ENCODE measurements at places on chromosomes 2 and 18.

GRCh38 chr2:12828980-12829379 is 112.2 kb downstream of the TRIB2 start:
- no peak for DNase-seq

DNA sequence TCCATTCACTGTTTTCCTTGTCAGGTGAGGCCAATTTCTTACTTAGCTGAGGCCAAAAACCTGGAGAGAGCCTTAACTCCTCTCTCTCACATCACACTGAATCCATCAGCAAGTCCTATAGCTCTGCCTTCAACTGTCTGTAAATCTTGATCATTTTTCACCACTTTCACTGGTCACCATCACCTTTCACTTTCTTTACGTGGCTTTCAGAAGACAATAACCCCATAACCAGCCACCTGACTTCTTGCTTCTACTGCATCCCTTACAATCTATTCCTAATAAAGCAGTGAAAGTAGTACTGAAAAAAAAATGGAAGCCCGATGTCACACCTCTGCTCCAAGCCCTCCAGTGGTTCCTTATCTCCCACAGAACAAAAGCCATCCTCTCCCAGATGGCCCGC is 7.7 kb downstream of the LOXL3 start:
- DNase-seq, result no peak

- no peak for DNase-seq
Measured at GRCh38 chr2:52897511-52898044, 870.0 kb upstream of the CHAC2 start.

- no peak for DNase-seq
Measured at GRCh38 chr18:41630232-41630886, 324.7 kb upstream of the PIK3C3 start.

- peak; percentile 83 for DNase-seq
Measured at GRCh38 chr2:11744631-11745394, 1.6 kb upstream of the LPIN1 start.

DNA sequence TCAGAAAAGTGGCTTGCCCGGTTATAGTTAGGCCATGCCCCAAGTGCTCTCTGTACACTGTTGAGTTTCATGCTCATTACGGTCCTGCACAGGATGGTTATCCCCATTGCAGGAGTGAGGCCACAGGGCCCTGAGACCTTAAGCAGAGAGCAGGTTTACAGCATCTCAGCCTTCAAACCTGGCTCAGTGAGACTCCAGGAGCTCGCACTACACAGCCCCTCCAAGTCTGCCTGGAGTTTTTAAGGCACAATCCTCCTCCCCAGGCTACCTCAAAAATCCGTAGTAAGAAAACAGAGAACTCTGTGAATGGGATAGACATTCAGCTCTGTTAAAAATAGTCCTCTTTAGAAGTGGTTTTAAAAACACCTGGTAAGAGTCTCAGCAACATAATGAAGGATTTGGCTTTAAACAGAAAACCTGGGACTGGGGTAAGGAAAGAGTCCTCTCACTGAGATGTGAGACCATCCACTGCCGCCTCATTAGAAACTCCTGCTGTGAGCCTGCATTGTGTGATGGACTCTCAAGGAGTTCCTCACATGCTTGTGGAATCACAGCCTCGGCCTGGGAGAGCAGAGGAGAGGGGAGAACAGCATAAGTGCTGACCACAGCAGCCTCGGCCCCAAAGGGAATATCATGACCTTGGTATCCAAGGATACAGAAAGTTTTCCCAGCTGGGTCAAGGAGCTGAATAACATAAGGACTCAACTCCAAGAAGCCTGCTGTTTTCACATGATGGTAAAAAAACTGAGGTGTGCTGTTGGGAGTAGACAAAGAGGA is 214.8 kb downstream of the ATAD2B start:
- DNase-seq, result no peak

GRCh38 chr2:202510911-202511310 is 123.9 kb upstream of the FAM117B start:
- no peak for DNase-seq

DNA sequence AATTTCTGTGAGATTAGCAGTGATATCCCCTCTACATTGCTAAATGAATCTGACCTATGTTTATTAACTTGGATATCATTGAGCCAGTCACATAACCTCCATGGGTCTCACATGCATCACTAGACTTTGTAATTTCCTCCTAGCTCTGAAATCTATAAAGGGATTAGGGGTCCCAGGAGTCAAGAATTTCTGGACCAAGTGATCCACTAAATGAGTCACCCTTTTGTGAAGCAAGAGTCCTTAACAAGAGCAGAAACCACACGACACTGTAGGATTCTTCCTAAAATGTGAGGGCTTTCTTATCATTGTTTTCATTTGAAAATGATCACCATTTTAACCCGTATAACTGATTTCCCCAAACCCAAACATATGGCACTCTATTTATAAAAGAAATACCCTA is 90.3 kb downstream of the DHRS9 start:
- no peak for DNase-seq

GRCh38 chr2:100470898-100471514 is 724 bp downstream of the NMS start:
- peak; percentile 10 for DNase-seq

DNA sequence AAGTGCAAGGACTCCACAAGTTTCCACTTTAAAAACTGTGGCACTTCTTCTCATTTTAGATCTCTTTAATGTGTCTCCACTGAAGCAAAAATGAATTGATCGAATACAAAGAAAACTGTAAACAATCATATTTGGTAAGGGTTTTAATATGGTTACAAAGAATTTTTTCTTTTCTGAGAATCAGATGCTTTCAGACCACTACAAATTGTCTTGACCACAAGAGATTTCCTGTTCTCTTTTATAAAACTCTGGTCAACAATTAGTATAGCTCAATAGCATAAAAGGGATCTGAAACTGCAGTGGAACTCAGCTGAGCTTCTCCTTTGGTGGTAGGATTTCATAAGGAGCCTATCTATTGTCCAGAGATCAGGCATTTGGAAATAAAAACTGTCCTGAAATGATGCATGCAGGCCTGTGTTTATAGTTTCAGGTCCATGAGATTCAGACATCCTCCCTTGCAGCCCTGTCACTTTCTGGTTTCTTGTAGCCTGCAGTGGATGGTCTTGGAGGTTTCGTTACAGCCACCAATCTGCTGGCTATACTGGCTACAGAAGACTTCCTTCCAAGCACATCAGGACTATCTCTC is 120.0 kb downstream of the DOCK10 start:
- peak; percentile 26 for DNase-seq

GRCh38 chr2:38254796-38255195 is 122.3 kb downstream of the ATL2 start:
- no peak for DNase-seq

GRCh38 chr18:36114251-36114650 is 14.9 kb downstream of the SLC39A6 start:
- no peak for DNase-seq

- DNase-seq, result no peak
Measured at GRCh38 chr2:121137571-121137970, 147.4 kb downstream of the TFCP2L1 start.

DNA sequence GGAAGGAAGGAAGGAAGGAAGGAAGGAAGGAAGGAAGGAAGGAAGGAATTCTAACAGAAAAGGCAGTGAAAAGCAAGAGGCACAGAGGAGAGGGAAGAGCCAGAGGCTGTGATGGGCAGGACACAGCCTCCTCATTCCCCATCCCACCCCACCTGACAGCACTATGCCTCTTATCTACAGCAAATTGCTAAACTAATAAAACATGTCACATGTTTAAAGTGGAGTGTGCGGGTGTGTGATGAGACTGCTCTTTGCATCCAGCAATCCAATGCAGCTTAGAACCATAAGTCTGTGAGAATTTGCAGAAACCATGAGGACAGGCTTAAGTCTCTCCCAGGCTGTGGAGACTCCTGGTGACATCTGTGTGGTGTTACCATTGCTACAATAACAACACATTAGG is 108.4 kb upstream of the ALK start:
- DNase-seq, result no peak

DNA sequence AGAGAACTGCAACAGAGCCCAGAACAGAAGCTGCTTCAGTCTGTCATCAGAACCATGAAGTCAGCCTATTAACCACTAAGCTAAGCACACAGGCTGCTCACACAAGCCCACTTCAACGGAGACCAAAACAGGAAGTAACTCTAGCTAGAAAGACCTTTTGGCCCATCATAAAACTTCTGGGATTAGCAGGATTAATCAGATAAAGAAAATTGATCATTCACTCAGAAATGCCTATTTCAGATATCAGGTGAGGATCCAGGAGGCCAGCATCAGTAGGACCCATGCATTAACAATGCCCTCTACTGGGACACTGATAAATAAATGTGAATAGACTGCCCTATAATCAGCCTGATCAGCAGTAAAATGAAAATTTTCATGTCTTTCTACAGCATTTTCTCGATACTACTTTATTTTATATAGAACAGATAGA is 101.4 kb downstream of the WDPCP start:
- DNase-seq, result peak; percentile 42

GRCh38 chr2:204706939-204707338 is 161.7 kb downstream of the PARD3B start:
- no peak for DNase-seq

DNA sequence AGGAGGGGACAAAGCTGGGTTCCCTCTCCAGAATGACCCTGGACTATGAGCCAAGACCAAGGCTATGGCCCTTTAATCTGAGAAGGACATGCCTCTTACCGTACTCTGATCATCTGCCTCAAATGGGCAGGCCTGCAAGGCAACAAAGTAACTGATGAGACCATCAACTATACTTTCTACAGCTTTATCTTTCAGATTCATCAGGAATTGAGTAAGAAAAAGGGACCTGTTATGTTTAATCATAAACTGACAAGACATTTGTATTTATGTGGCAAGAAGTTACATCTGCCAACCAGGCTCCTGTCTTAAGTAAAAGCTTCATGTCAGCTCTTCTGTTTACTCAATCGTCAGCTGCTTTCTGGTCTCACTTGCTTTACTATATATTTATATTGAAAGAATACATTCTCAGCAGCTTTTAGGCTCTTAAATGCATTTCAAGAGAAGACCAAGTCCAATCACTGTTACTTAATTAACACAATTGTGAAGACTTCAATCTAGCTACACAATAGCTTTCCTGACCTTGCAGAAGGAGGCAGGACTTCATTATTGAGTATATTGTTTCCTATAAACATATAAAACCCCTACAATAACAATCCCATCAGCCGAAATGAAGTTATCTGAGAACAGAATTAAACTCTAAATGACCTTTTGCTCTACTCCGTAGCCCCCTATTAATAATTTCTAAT is 163.8 kb downstream of the ETAA1 start:
- no peak for DNase-seq

GRCh38 chr2:227194219-227194618 is 29.8 kb downstream of the COL4A3 start:
- DNase-seq, result no peak

- DNase-seq, result no peak
Measured at GRCh38 chr18:38796762-38797161, 1231.2 kb upstream of the CELF4 start.

GRCh38 chr2:218754201-218754600 is 27.7 kb upstream of the CYP27A1 start:
- DNase-seq, result no peak

- DNase-seq, result no peak
Measured at GRCh38 chr2:124692707-124693106, 667.6 kb downstream of the CNTNAP5 start.

DNA sequence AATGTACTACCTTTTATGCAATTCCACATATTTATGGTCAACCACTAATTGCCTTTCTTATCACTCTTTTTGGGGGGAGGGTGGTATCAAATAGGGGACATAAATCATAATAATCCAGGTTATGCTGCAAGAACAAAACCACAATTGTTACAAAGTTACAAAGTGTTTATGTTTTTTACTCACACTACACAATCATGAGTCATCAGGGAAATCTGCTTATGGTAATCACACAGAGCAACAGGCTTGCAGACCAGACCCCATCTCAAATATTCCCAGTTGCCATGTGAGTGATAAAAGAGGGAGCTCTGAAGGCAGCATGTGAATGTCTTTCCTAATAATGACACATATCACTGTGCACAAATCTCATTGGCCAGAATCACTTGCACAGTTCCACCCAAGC is 304.7 kb upstream of the TMEFF2 start:
- DNase-seq, result no peak

GRCh38 chr2:69961496-69961895 is at the start of gene ASPRV1:
Gene ASPRV1, minus strand, starts transcription at chr2:69961631. Its CDS starts 195 bp downstream, at chr2:69961436.
- no peak for DNase-seq

- DNase-seq, result no peak
Measured at GRCh38 chr18:48805826-48806535, 144.8 kb downstream of the SMAD7 start.

DNA sequence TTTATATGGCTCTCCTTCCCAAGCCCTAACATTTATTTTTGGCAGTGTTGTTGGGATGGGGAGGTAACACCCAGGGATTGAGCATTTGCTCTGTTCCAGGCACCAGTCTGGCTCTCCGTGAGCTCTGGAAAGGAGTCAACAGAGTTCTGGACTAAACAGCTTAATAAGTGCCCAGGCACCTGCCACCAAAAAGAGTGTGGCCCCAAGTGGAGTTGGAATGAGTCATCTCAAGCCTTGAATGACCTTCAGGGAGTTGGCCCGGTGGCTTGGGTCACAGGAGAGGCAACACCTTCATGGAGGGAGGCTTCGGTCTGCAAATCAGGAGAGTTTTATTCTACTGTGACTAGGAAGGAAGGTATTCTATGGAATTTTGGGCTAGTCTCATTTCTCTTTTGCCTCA is 203.2 kb downstream of the DLGAP1 start:
- DNase-seq, result no peak

DNA sequence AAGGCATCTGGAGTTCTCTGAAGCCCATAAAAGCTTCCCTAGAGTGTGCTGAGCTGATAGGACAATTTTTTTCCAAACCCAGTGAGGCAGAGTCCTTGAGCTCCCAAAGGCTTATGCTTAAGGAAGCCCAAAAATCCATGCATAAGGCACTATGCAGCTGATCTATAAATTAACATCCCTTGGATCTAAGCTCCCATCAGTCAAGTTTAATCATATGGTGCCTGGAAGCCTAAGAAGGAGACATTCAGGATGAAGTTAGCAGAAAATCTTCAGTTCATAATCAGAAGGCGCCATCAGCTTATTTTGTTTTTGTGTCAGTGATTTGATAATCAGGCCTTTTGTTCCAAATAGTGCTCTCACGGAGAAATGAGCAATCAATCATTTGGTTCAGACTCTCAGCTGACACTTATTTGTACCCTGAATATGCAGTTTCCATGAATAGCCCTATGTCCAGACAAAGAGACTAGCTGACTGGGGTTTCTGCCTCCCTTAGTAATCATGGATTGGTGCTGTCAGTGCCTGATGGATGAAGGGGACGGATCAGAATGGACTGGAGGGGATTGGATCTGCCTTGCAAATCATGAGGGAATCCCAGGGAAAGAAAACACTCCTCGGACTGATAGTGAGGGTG is 464.8 kb upstream of the RGPD4 start:
- no peak for DNase-seq

- DNase-seq, result no peak
Measured at GRCh38 chr2:224640679-224641078, 55.5 kb upstream of the CUL3 start.

DNA sequence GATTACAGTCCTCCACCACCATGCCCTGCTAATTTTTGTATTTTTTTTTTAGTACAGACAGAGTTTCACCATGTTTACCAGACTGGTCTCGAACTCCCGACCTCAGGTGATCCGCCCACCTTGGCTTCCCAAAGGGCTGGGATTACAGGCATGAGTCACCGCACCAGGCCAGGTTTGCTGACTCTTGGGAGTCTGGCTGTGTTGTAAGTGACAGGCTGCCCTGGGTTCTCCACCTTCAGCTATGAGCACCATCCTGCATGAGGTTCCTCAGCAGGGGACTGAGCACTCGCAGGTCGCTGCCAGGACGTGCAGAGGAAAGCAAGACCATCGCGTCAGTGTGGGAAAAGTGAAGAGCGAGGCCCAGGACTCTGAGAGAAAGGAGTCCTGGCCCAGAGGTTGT is 112.6 kb upstream of the NDUFV2 start:
- no peak for DNase-seq
